ENCODE measurements at places on chromosomes 4 and X. TPM values are rescaled to one million over a fixed set of nuclear protein-coding genes. Genes with fewer than 3 reads are reported as not detected.

The EGF gene
- total RNA-seq = not detected

The MAGEC1 gene
- total RNA-seq = not detected

The RNF4 gene
- 27.7 TPM for total RNA-seq

The MYL5 gene
- 18.3 TPM for total RNA-seq

The TMEM47 gene
- 14.2 TPM for total RNA-seq

The SLITRK4 gene
- total RNA-seq = 2.9 TPM

The CSAG3 gene
- total RNA-seq = not detected

The CACNA1F gene
- total RNA-seq = 0.31 TPM

The EFNB1 gene
- 48.8 TPM for total RNA-seq

The F8 gene
- total RNA-seq = 2.4 TPM

The SPANXD gene
- not detected for total RNA-seq

The DDX53 gene
- not detected for total RNA-seq

The ARMCX2 gene
- total RNA-seq = 66.4 TPM

The IBSP gene
- total RNA-seq = not detected

The FDCSP gene
- total RNA-seq = not detected

The BEX5 gene
- not detected for total RNA-seq

The F8A2 gene
- not detected for total RNA-seq

The TMEM31 gene
- total RNA-seq = not detected

The HTATSF1 gene
- 22.0 TPM for total RNA-seq

The TREX2 gene
- total RNA-seq = 2.1 TPM

The ALAS2 gene
- not detected for total RNA-seq

The RTL5 gene
- 1.1 TPM for total RNA-seq

The GAGE12E gene
- not detected for total RNA-seq

The RBMX gene
- total RNA-seq = 124 TPM

The SORCS2 gene
- not detected for total RNA-seq

The CFAP299 gene
- total RNA-seq = not detected

The GRID2 gene
- total RNA-seq = not detected

The NXT2 gene
- total RNA-seq = 5.2 TPM

The SPIN2A gene
- total RNA-seq = 0.44 TPM

The LPAR4 gene
- 0.13 TPM for total RNA-seq

The PABPC5 gene
- 0.49 TPM for total RNA-seq

The HERC5 gene
- 4.0 TPM for total RNA-seq

The CEP135 gene
- total RNA-seq = 6.8 TPM

The CABS1 gene
- total RNA-seq = not detected

The USO1 gene
- 97.6 TPM for total RNA-seq

The ARX gene
- total RNA-seq = not detected

The TCEAL6 gene
- total RNA-seq = not detected

The MID2 gene
- total RNA-seq = 138 TPM

The NLGN4X gene
- under 0.01 TPM for total RNA-seq

The SPANXC gene
- total RNA-seq = not detected

The DIAPH2 gene
- 30.8 TPM for total RNA-seq

The DRP2 gene
- total RNA-seq = 0.06 TPM

The SSX2 gene
- total RNA-seq = not detected

The PDE6B gene
- 6.9 TPM for total RNA-seq

The SOD3 gene
- 0.31 TPM for total RNA-seq

The RHOXF2B gene
- not detected for total RNA-seq

The FGFR3 gene
- total RNA-seq = 3.2 TPM

The PFKFB1 gene
- not detected for total RNA-seq

The SPANXB1 gene
- total RNA-seq = not detected

Data from bladder microvascular endothelial cell (primary cell).